ENCODE measurements at places on chromosomes 6 and 20.

DNA sequence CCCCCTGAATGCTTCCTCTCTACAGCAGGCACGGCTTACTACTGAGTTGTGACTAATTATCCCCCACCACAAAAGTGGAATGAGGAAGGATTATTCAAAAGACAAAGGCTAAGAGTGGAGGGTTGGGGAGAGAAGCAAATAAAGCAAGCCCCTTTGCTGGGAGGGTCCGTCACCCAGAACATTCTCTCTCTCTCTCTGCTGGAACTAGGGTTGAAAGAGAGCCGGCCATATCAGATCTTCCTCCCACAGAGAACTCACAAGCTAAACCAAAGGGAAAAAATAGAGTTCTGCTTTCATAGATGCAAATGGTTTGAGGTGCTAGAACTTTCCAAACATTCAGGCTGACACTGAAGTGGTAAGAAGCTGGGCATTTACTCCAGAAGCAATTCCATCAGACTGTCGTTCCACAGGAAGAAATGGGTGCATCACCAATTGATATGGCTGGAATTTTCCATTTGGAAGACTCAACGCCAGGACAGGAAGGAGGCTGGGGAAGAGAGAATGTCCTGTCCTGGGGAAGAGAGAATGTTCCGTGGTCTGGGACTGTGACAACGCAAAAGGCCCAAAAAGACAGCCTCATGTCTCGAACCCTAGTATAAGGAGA is 7.9 kb downstream of the ZMYND8 start:
- DNase-seq = no peak

DNA sequence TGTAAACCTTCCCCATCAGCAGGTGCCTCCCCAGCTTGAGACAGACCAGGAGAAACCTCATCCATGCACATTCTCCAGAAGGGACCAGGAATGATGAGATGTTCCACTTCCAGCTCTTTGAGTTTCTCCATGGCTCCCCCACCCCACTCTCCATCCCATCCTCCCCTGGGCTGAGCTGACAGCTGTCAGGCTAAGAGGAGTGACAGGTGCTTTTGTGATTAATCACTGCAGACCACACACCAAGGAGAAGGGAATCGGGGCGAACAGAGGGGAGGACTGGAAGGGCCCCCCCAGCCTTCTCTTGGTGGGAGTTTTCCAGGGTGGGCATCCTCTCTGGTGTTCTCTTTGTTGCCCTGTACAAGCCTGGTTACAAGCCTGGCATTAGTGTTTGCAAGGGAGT is 56.1 kb upstream of the ZFAND3 start:
- DNase-seq = no peak

DNA sequence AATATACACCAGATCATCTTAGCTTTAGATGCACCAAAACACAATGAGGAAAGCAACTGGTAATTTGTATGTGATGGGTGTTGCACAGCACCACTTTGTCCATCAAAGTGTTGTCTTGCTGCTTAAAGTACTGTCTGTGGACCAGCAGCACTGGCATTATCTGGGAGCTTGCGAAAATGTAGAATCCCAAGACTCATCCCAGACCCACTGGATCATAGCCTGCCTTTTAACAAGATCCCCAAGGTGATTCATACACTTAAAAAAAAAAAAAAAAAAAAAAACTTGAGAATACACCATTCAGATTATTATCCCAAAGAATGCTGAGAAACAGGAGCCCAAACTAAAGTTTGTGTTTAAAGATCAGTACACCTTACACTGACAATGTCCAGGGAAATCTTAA is 123.4 kb downstream of the TASP1 start:
- DNase-seq = no peak

DNA sequence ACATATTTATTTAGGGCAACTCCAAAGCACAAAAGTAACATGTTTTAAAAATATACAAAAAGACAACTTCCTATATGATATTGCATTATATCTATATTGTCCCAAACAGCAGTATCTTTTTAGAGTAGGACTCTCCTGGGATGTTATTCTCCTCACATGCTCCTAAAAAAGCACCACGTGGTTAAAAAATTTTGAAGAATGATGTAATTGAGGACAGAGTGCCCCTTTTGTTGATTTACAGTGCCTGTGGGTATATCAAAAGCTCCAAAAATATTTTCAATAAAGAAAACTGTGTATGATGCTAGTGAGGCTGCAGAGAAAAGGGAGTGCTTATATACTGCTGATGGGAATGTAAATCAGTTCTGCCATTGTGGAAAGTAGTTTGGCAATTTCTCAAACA is 130.3 kb upstream of the HDAC2 start:
- DNase-seq = no peak

DNA sequence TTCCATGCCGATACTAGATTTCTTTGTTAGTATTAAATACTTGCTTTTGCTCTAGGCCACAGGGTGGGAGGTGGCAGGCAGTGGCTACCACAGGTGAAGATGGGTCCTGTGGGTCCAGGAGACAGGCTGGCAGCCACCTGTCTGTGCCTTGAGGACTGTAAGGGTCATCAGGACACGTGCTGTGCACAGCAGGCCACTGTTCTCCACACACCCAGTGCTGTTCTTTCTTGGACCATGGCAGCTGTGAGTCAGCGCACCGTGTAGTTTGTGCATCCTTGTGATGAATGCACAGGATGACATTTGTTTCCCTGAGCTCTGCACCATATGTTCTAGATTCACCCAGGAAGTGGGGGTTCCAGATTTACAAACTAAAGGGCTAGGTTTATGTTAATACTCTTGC is 317.0 kb downstream of the ZFAND3 start:
- no peak for DNase-seq

DNA sequence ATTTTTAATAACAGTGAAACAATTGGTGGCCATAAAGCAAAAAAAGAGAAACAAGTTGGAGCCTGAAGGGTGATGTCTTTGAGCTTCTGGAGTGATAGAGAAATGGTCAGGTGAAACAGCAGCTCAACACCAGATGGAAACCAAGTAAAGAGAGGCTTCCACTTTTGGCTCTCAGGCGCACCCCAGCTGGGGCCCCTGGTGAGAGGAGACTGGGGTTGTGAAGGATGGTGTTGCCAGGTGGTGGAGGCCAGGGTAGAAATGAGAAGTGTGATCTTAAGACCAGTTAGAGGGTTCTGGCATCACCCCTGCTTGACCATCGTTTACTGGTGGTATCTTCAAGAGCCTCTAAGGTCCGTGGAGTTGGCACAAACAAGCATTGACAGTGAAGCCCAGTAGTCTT is 126.0 kb upstream of the AKIRIN2 start:
- no peak for DNase-seq

- DNase-seq = no peak
These were observed 33.9 kb downstream of the NTSR1 start for GRCh38 chr20:62742550-62742949.

- DNase-seq = no peak
These were observed 31.5 kb upstream of the GATA5 start for GRCh38 chr20:62507323-62507722.

GRCh38 chr6:117956386-117956785 is 49.3 kb downstream of the SLC35F1 start:
- no peak for DNase-seq

GRCh38 chr6:169064194-169064593 is 189.5 kb downstream of the THBS2 start:
- DNase-seq = no peak

- no peak for DNase-seq
These were observed 149.4 kb downstream of the DHX35 start for GRCh38 chr20:39111359-39112177.

- no peak for DNase-seq
These were observed 51.1 kb downstream of the MYO6 start for GRCh38 chr6:75800133-75800532.

DNA sequence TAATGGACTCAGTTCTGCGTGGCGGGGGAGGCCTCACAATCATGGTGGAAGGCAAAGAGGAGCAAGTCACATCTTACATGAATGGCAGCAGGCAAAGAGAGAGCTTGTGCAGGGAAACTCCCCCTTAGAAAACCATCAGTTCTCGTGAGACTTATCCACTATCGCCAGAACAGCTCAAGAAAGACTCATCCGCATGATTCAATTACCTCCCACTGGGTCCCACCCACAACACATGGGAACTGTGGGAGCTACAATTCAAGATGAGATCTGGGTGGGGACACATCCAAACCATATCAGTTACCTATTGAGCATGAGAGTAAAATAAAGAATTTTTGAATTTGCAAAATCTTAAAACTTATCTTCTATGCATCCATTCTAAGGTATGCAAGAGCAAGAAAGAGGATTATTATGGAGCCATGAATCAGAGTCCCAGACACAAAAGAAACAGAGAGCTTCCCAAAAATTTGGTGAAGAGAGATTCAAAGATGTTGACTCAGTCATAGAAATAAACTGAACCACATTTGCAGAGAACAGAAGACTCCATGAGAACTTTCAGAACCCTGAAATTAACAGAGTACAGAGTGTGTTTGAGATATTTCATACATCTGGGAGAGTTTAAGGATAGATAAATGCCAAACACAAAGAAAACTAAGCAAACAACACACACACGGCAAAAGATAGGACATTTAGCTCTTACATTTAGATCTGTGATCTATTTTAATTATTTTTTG is 17.1 kb upstream of the MOXD1 start:
- DNase-seq = no peak

GRCh38 chr6:134317471-134318131 is at the start of gene SGK1:
TSS of gene SGK1 (minus strand) at chr6:134318112. CDS start at chr6:134317460, 652 bp downstream.
- no peak for DNase-seq

DNA sequence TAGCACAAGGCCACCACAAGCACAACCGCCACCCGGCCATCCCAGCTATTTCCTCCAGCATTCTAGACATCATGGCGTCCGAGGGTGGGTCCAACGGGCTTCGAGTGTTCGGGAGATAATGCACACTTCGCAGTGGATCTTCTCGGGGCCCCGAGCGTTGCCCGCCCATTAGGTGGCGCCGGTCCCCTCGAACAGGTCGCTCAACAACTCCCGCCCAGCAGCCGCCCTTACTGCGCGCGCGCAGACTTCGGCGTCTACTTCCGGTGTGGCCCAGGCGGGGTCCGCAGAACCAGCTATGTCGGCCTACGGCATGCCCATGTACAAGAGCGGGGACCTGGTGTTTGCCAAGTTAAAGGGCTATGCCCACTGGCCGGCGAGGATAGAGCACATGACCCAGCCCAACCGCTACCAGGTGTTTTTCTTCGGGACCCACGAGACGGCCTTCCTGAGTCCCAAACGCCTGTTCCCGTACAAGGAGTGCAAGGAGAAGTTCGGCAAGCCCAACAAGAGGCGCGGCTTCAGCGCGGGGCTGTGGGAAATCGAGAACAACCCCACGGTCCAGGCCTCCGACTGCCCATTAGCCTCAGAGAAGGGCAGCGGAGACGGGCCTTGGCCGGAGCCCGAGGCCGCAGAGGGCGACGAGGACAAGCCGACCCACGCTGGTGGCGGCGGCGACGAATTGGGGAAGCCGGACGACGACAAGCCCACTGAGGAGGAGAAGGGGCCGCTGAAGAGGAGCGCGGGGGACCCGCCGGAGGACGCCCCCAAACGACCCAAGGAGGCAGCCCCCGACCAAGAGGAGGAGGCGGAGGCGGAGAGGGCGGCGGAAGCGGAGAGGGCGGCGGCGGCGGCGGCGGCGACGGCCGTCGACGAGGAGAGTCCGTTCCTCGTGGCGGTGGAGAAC is at the start of gene HDGFL1:
Gene HDGFL1, plus strand, starts transcription at position 286 of the 904 bp plus-strand sequence. Its CDS starts 10 bp downstream, at position 296.
- DNase-seq = no peak

GRCh38 chr6:6863970-6864639 is 243.7 kb upstream of the RREB1 start:
- no peak for DNase-seq

GRCh38 chr6:23980965-23981364 is 145.1 kb upstream of the NRSN1 start:
- DNase-seq = no peak
